ENCODE measurements at places on chromosomes 13 and 19. TPM values are rescaled to one million over a fixed set of nuclear protein-coding genes. Genes with fewer than 3 reads are reported as not detected.
A peak's percentile ranks its signal among the peaks of the same experiment; 100 is the strongest.

C19orf67 gene
- not detected for total RNA-seq

HSD17B14 gene
- total RNA-seq: 0.98 TPM

CEACAM16 gene
- total RNA-seq: not detected

CYP2A13 gene
- total RNA-seq: not detected

ZNF121 gene
- 43.2 TPM for total RNA-seq

DNA sequence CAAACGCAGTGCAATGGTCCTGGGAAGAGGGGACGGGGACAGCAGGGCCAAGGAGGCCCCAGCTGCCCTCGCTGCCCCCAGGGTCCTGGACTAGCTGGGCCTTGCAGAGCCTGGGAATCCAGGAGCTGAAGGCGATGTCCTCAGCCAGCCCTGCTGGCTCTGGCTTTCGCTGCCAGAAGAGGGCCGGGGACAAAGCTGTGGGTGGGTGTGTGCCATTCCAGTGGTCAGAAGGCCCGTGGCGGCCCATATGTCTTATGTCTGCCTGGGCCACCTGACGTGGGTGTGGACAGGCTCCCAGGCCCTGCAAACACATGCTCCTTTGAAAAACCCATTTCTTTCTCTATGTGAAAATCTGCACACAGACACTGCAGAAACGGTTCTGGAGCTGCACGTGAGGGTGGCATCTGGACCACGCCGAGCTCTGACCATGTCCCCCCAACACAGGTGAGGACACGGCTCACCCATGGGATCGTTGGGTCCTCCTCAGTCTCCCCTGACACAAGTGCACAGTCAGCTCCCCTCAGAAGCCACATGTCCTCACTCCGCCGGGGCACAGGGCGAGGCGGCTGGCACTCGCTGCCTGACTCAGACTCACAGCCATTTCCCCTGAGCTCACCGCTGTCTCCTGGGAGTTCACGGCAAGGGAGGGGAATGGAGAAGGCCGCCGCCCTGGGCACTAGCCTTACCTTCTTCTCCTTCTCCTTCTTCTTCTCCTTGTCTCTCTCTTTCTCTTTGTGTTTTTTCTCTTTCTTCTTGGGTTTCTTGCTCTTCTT lies 16.9 kb downstream of the IZUMO4 start:
- DNase-seq: no peak

- no peak for DNase-seq
These were observed 373.3 kb downstream of the ZNF536 start for GRCh38 chr19:30745476-30745985.

DNA sequence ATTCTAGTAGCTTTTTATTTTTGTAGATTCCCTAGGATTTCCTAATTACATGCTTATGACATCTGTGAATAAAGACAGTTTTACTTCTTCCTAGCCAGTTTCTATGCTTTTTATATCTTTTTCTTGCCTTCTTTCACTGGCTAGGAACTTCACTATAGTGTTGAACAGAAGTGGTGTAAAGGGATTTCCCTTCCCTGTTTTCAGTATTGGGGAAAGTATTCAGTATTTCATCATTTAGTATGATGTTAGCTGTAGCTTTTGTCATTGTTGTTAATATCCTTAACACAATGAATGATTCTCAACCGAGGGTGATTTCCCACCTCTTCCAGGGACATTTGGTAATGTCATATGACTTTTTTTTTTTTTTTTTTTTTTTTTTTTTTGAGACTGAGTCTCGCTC lies 77.3 kb downstream of the SLC6A16 start:
- DNase-seq: no peak

- DNase-seq: no peak
These were observed 1024.0 kb upstream of the PCDH9 start for GRCh38 chr13:68254151-68254550.

DNA sequence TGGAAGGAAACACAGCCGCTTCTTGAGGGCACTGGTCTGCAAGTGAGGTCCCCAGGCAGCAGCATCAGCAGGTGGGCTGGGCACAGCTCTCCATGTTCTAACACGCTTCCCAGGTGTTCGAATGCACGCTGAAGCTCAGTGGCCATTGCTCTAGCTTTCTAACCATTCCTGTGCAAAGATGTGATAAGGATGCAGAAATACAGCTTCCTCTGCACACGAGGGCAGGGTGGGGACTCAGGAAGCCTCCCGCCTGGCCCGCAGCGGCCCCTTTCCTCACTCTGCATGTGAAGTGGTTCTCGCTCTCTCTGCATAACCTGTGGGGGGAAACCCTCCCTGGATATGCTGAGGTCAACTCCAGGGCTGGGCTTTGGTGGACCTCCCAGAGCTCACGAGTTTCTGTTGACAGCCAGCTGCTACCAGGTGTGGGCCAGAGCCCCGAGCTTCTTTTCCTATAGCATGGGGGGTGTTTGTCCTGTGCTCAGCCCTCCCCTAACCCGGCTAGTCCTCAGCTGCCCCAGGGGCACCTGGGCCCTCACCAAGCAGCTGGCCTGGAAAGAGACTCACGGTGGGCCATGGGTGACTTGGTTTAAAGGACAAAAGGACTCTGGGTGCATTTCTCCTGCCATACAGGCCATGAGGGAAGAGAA lies 168.2 kb downstream of the TEX29 start:
- no peak for DNase-seq

DNA sequence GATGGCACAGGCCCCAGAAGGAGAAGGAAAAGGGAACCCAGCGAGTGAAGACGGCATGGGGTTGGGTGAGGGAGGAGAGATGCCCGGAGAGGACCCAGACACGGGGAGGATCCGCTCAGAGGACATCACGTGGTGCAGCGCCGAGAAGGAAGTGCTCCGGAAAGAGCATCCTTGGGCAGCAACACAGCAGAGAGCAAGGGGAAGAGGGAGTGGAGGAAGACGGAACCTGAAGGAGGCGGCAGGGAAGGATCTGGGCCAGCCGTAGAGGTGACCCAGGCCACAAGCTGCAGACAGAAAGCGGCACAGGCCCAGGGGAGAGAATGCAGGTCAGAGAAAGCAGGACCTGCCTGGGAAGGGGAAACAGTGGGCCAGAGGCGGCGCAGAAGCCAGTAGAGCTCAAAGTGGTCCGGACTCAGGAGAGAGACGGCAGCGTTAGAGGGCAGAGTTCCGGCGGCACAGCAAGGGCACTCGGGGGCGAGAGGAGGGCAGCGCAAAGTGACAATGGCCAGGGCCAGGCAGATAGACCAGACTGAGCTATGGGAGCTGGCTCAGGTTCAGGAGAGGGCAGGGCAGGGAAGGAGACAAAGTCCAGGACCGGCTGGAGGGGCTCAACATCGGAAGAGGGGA lies 1.1 kb downstream of the PPP1R12C start:
- DNase-seq: no peak

- DNase-seq: no peak
These were observed 14.3 kb upstream of the LRRC63 start for GRCh38 chr13:46197299-46198048.

DNA sequence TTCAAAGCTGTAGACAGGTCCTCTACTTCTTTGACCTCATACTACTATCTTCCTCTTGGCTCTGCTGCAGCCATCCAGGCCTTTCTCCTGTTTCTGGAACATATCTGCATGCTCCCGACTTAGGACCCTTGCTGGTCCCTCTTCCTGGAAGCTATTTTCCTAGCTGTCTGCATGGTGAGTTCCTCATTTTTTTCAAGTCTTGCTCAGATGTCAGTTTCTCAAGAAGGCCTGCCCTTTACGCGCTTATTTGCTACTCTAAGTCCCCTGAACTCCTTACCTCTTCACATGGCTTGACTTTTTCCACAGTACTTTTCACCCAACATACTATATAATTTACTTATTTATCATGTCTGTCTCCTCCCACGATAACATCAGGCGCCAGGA lies 31.4 kb downstream of the DNAJC3 start:
- no peak for DNase-seq

GRCh38 chr13:109123971-109124370 lies 494.6 kb downstream of the MYO16 start:
- DNase-seq: no peak

- DNase-seq: no peak
These were observed 204.5 kb upstream of the SLITRK1 start for GRCh38 chr13:84086847-84087162.

DNA sequence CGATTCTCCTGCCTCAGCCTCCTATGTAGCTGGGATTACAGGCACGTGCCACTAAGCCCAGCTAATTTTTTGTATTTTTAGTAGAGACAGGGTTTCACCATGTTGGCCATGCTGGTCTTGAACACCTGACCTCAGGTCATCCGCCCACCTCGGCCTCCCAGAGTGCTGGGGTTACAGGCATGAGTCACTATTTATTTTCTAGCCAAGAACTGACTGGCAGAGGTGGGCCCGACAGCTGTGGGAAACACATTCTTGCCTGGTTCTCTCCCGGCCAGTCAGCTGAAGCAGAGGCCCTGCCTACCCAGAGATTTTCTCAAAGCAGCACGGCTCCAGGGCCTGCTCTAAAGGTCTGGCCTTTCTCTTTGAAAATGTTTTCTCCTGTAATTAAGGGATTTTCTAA lies 108.0 kb downstream of the KCTD15 start:
- DNase-seq: no peak

DNA sequence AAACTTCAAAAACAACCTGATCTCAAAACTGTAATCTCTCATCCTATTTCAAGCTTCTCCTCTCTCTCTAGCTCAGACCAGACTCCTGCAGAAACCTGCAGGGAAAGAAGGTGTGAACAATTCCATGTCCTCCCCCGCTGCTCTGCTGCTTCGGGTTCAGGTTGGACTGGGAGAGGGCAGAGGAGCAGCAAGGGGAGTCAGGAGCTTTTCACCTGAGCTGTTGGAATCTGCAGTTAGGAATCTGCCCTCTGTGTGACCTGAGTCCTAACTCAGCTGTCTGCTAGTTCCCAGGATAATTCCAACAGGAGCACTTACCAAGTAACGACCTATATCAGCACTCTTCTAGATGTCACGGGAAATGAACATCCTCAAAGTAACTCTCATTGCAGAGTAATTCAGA lies 118.3 kb downstream of the DNAJC15 start:
- DNase-seq: no peak

DNA sequence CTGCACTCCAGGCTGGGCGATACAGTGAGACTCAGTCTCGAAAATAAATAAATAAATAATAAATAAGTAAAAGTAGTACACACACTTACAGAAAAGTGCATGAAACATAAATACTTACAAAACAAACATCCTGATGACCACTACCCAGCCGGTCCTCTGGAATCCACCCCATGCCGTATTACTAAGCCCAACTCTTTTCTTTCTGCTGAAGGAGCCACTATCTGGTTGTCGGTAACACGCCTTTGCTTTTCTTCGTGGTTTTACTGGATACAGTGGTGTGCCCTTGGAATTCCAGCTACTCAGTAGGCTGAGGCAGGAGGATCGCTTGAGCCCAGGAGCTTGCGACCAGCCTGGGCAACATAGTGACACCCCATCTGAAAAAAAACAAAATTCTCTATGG lies 39.4 kb downstream of the CELF5 start:
- no peak for DNase-seq

- no peak for DNase-seq
These were observed 154.9 kb upstream of the KLF12 start for GRCh38 chr13:74289107-74289506.

- peak; percentile 75 for DNase-seq
These were observed 524 bp downstream of the NAA16 start for GRCh38 chr13:41311406-41312175.

DNA sequence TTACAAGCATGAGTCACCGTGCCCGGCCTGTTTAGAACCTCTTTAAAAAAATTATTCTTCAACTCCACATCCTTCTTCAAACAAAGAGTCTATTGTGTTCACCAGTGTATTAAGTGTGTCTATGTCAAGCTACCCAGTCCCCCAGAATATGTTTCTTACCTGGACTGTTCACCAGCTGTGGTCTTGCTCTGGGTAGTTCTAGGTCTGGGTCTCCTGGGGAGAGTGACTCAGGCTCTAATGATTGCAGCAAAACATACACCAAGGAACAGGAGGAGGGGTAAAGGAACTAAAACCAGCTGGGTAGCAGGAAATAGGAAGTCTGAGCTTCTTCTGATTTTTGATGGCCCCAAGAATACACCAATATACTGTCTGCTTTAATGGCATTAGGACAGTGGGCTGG lies at the start of gene FPR1:
Gene FPR1, minus strand, starts transcription at position 224 of the 400 bp plus-strand sequence. CDS start 4,884 bp downstream, outside the sequence.
- DNase-seq: no peak

- no peak for DNase-seq
These were observed 2.0 kb downstream of the MISP start for GRCh38 chr19:752652-753517.

DNA sequence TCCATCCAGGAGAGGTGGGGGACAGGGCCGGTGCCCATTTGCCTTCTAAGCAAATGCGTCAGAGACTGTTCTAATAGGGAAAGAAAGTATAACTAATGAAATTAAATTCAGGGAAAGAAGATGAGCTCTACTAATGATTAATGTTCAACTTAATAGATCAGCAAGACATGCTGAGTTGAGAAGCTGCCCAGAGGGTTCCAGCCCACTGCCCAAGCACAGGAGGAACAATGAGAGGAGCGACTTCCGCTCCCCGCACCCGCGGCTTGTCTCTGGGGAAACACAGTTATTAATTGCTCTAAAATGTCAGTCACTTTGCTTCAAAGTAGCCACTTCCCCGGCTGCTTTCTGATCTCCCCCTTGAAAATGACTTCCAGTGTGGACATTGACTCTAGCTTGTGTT lies 331.3 kb downstream of the UQCRFS1 start:
- no peak for DNase-seq

- no peak for DNase-seq
These were observed 28.0 kb downstream of the GGACT start for GRCh38 chr13:100560498-100561157.

GRCh38 chr13:93976528-93976927 lies 503.0 kb downstream of the DCT start:
- DNase-seq: no peak

GRCh38 chr13:33758113-33758512 lies 59.8 kb upstream of the RFC3 start:
- DNase-seq: no peak

GRCh38 chr13:23583491-23583890 lies 13.3 kb downstream of the TNFRSF19 start:
- DNase-seq: no peak

DNA sequence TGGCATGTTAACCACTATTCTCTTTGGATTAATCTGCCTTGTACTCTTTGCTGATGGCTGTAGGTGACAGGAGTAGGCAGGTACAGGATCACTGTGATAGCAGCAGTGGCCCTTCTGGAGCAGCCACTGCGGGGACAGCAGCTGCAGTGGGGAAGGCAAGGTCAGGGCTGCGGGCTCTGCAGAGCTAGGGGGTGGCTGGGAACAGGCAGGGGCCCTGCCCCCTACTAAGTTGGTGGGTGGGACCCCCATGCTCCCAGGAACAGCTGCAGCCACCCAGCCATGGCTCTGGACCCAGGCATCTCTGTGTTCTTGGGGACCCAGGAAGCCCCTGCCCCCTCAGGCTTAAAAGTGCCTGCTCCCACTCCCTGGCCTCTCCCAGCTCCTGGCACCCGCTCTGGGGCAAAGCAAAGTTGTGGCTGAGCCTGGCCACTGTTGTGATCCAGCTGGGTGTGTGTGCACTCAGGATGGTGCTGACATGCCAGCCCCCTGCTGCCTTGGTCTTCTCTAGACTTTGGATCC lies 302.4 kb downstream of the PCDH20 start:
- no peak for DNase-seq

GRCh38 chr13:23707674-23708073 lies 137.5 kb downstream of the TNFRSF19 start:
- DNase-seq: no peak

DNA sequence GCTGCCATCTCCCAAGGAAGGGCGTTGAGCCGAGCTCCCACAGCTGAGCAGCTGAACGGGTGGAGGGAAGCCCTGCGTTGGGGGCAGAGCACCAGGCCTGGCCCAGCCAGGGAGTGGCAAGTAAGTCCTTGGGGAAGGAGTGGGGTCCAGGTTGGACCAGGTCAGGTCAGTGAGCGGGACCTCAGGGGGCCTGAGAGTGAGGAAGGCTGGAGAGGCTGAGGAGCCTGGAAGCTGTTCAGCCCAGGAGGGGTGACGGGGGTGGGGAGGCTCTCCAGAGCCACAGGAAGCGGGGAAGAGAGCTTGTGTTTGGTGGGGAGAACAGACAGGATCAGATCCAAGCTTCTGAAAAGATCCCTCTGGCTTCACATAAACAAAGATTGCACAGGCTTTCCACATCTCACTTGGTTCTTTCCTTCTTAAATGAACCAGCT lies 55.4 kb upstream of the ATP12A start:
- peak; percentile 37 for DNase-seq
